ENCODE measurements at places on chromosomes 4 and X. TPM values are rescaled to one million over a fixed set of nuclear protein-coding genes. Genes with fewer than 3 reads are reported as not detected.

- H3K27ac ChIP-seq, result no peak overlapping the region
- no peaks in the 10 kb centered on the region for H3K36me3 ChIP-seq
- no peaks in the 10 kb centered on the region for H3K4me1 ChIP-seq
- H3K27me3 ChIP-seq, result no peaks in the 10 kb centered on the region
- no peak for DNase-seq
- H3K4me3 ChIP-seq, result no peak overlapping the region
Observed at GRCh38 chrX:52420824-52421443, 52.1 kb downstream of the XAGE2 start.

DNA sequence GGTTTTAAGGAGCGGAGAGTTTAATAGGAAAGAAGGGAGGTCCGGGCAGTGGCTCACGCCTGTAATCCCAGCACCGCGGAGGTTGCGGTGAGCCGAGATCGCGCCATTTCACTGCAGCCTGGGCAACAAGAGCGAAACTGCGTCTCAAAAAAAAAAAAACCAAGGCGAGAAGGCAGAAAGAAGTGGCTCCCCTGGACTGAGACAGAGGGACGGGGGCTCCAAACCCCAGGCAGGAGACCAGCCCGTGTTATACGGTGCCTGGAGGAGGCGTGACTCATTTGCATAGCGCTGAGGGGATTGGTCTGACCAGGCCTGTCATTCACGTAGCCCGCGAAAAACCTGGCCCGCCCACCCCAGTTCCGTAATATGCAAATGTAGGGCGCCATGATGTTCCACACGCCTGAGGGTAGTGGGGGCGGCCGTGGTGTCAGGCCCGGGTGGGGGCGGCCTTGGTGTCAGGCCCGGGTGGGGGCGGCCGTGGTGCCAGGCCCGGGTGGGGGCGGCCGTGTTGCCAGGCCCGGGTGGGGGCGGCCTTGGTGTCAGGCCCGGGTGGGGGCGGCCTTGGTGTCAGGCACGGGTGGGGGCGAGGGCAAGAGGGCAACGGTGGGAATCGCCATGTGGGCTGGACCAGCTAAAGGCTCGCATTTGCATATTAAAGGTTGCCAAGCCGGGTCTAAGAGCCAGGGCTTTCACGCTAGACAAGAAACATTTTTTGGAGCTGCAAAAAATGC is 2.1 kb downstream of the PLCXD1 start:
- peak overlapping the region; percentile 46 for H3K27ac ChIP-seq
- DNase-seq, result peak; percentile 82
- H3K36me3 ChIP-seq, result peaks cover 3% of the 10 kb centered on the region
- peaks cover 7% of the 10 kb centered on the region for H3K4me1 ChIP-seq
- H3K27me3 ChIP-seq, result no peaks in the 10 kb centered on the region

GRCh38 chrX:53072418-53073114 is 9.6 kb upstream of the TSPYL2 start:
- no peak overlapping the region for H3K4me3 ChIP-seq
- no peaks in the 10 kb centered on the region for H3K36me3 ChIP-seq
- peaks cover 9% of the 10 kb centered on the region for H3K4me1 ChIP-seq
- DNase-seq, result no peak

MAGEC1 gene
- not detected for total RNA-seq

DNA sequence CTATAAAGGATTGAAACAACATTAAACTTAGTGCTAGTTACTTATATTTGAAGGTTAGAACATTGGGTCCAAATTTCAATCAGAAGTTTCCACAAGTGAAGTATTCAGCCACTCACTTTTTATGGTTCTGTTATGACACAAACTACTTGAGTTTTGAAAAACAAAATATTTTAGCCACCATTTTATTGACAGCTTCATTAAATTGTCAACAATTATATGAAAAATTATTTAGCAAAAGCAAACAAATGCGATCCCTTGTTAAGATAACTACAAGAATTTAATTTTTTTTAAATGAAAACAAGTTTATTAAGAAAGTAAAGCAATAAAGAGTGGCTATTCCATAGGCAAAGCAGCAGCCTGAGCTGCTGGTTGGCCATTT is 3.1 kb downstream of the CXCL2 start:
- H3K27ac ChIP-seq, result no peak overlapping the region
- H3K27me3 ChIP-seq, result peaks cover 15% of the 10 kb centered on the region
- no peak for DNase-seq
- H3K4me1 ChIP-seq, result peaks cover 9% of the 10 kb centered on the region
- no peak overlapping the region for H3K4me3 ChIP-seq

XAGE2 gene
- total RNA-seq, result not detected

GRCh38 chr4:78922207-78922606 is 17.0 kb downstream of the PAQR3 start:
- DNase-seq, result no peak
- no peak overlapping the region for H3K27ac ChIP-seq
- no peaks in the 10 kb centered on the region for H3K27me3 ChIP-seq
- peaks cover 7% of the 10 kb centered on the region for H3K36me3 ChIP-seq

NHS gene
- total RNA-seq, result 0.09 TPM

HS6ST2 gene
- not detected for total RNA-seq

DNA sequence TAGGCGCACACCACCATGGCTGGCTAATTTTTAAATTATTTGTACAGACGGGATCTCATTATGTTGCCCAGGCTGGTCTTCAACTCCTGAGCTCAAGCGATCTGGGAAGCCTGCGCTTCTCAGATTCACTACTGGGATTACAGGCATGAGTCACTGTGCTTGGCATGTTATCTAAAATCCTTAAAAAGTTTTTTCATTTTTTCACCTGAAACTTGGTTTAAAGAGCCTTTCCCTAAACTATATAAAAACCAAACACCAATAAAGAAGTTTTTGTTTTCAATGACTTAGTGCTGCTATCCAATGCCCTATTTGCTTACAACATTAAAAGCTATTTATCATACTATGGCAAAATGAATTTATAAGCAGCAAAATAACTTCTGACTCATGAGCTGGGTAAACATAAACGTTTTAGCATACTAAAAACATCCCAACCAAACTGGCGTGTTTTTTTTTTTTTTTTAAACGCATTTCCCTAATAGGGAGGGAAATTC is 127.8 kb downstream of the UBE2K start:
- peaks cover 29% of the 10 kb centered on the region for H3K36me3 ChIP-seq
- no peaks in the 10 kb centered on the region for H3K27me3 ChIP-seq
- no peak overlapping the region for H3K27ac ChIP-seq
- no peaks in the 10 kb centered on the region for H3K4me1 ChIP-seq
- no peak overlapping the region for H3K4me3 ChIP-seq
- no peak for DNase-seq

GRCh38 chr4:144518181-144518895 is 127.6 kb upstream of the HHIP start:
- no peak for DNase-seq
- H3K27ac ChIP-seq, result no peak overlapping the region
- no peaks in the 10 kb centered on the region for H3K27me3 ChIP-seq
- H3K36me3 ChIP-seq, result no peaks in the 10 kb centered on the region
- H3K4me3 ChIP-seq, result no peak overlapping the region

DNA sequence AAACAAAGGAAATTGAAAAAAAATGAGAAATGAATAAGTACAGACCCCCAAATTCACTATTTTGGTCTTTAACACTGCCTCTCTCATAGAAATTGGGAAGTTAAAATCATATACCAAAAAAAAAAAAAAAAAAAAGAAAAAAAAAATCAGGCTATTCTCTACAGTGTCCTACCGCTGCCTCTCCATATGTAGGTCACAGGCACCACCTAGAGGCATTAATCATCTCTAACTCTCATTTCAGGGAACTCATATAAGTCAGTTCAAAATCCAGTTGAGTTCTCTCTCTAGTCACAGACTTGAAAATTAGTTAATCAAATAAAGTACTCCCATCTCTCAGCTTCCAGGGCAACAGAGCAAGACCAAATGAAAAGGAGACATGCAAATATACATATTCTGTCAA is 47.9 kb downstream of the COX18 start:
- no peak overlapping the region for H3K27ac ChIP-seq
- no peaks in the 10 kb centered on the region for H3K27me3 ChIP-seq
- no peak overlapping the region for H3K4me3 ChIP-seq
- H3K36me3 ChIP-seq, result no peaks in the 10 kb centered on the region
- H3K4me1 ChIP-seq, result no peaks in the 10 kb centered on the region

DNA sequence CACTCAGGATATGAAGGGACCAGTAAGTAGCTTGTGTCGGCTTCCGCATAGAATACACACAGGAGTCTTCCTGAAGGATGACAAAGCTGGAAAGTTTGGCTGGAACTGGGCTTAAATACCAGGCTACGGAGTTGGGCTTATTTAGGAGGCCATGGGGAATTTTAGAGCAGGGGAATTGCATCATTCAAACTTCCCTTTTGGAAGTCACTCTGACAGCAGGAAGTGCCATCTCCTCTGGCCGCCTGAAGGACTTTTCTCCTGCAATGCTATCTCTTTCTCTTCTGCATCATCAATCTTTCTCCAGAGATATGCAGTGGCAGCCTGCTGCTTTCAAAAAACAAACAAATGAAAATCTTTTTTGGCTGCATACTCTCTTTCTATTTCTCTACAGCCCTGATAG is 48.4 kb upstream of the PAK3 start:
- H3K4me3 ChIP-seq, result no peak overlapping the region
- H3K27ac ChIP-seq, result no peak overlapping the region
- no peak for DNase-seq
- no peaks in the 10 kb centered on the region for H3K27me3 ChIP-seq
- H3K4me1 ChIP-seq, result peaks cover 4% of the 10 kb centered on the region

DNA sequence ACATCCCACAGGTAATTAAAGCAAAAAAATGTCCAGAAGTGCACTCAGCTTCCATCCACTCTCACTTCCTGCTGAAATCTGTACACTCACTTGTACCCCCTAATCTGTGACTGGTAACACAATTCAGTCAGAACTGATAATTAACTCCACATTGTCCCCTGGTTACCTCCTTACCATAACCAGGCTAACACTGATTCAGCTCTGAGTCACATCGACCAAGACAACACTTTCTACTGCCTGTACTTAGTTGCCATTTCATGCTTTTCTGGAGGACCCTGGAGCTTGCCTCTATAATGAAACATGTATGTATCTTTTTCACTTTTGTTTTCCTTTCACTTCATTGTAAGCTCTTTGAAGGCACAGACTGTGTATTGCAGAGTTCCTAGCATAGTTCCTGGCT is 130.9 kb upstream of the GABRG1 start:
- H3K27ac ChIP-seq, result no peak overlapping the region
- no peaks in the 10 kb centered on the region for H3K36me3 ChIP-seq
- DNase-seq, result no peak
- no peak overlapping the region for H3K4me3 ChIP-seq
- no peaks in the 10 kb centered on the region for H3K4me1 ChIP-seq
- no peaks in the 10 kb centered on the region for H3K27me3 ChIP-seq

GRCh38 chr4:83536362-83537272 is 709 bp downstream of the GPAT3 start:
- H3K36me3 ChIP-seq, result no peaks in the 10 kb centered on the region
- peak; percentile 1 for DNase-seq
- peak overlapping the region; percentile 29 for H3K27ac ChIP-seq
- peak overlapping the region; percentile 75 for H3K4me3 ChIP-seq
- H3K27me3 ChIP-seq, result no peaks in the 10 kb centered on the region

DNA sequence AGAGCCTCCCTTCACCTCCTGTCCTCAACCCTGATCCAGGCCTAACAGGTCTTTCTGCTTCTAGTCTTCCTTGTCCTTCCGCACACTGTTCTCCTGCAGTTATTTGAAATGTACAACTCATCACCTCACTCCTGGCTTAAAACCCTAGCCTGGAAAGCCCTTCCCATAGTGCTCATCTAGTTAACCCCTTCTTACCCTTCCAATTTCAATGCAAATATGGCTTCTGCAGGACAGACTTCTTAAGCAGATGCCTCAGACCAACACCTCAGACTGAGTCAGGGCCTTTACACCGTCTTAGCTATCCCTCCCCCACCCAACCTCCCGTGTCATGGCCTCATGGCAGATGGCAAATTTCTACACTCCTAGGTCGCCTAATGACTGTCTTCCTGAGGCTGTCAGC is 130.4 kb downstream of the BCOR start:
- no peak overlapping the region for H3K4me3 ChIP-seq
- peaks cover 18% of the 10 kb centered on the region for H3K4me1 ChIP-seq
- H3K36me3 ChIP-seq, result no peaks in the 10 kb centered on the region

DNA sequence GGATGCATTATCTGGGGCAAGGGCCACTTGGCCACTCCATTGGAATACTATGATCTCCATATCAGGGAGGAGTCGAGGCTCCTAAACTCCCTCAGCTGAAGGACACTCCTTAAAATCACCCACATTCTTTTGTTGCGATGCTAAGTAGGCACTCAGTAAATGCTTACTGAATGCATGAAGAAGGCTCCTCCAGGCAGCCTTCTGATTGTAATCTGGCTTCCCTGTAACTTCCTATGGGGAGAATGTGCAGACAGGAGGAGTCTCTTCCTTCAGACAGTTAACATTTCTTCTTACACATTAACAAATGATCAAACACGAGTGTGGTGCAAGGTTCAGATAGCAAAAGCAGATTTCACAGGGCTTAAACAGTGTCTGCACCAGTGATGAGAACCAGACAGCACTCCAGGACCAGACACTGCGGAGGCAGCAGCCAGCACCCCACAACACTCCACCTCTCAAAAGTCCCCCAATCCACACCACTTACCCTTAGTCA is 21.4 kb upstream of the USO1 start:
- H3K4me3 ChIP-seq, result no peak overlapping the region
- no peak for DNase-seq
- H3K27me3 ChIP-seq, result no peaks in the 10 kb centered on the region
- H3K27ac ChIP-seq, result no peak overlapping the region

GRCh38 chrX:16633754-16634153 is 16.2 kb upstream of the S100G start:
- no peak overlapping the region for H3K4me3 ChIP-seq
- no peak overlapping the region for H3K27ac ChIP-seq
- DNase-seq, result no peak
- no peaks in the 10 kb centered on the region for H3K27me3 ChIP-seq
- no peaks in the 10 kb centered on the region for H3K4me1 ChIP-seq
- H3K36me3 ChIP-seq, result no peaks in the 10 kb centered on the region

DNA sequence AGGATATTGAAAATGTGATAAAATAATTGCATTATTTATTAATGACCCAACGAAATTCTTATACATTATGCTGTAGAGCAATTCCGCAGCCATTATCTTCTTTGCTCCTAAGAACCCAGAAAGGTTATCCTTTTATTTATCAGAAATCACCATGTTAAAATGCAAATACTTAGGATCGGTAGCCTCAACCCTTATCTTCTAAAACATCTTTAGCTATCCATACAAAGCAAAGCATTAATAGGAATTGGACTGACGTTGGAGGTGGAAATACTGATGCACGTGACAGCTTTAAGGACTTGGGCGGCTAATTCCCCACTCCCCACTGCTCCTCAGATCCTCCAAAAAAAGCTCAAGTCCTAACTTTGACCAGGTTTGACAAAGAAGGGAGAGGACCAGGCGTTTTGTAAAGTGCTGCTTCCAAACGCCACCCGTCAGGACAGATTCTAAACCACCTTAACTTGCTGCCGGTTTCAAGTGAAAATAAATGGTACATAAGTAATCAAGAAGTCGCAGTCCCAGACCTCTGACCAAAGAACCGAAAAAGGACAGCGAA is 539 bp upstream of the SPCS3 start:
- H3K36me3 ChIP-seq, result no peaks in the 10 kb centered on the region
- H3K27ac ChIP-seq, result peak overlapping the region; percentile 95
- H3K27me3 ChIP-seq, result no peaks in the 10 kb centered on the region
- peak overlapping the region; percentile 59 for H3K4me3 ChIP-seq
